Activated naive CD4-positive, alpha-beta T cell treated with anti-CD3 and anti-CD28 coated beads, Interleukin-2, amount 50 U/mL, for 72 hours (primary cell): ENCODE measurements at places on chromosomes 4 and X. TPM values are rescaled to one million over a fixed set of nuclear protein-coding genes. Genes with fewer than 3 reads are reported as not detected.

DNA sequence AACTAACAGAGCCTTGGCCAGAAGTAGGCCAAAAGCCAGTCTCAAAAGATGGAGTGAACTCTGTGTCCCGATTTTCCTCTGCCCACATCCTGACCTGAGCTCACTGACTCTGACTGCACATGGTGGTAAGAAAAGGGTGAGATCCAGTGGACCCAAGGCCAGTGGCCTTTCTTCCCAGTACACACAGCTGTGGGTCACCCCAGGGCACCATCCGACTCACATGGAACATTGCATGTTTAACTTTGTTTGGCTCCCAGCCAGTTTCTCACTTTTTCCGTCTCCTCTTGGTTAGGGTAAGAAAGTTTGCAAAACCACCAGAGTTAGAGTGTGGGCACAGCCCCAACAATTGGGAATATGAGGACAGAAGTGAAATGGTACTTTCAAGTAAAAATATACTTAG lies 69.8 kb downstream of the GAB1 start:
- peak; percentile 4 for DNase-seq

GRCh38 chr4:139438141-139438540 lies 15.8 kb upstream of the RAB33B start:
- no peak for DNase-seq

DNA sequence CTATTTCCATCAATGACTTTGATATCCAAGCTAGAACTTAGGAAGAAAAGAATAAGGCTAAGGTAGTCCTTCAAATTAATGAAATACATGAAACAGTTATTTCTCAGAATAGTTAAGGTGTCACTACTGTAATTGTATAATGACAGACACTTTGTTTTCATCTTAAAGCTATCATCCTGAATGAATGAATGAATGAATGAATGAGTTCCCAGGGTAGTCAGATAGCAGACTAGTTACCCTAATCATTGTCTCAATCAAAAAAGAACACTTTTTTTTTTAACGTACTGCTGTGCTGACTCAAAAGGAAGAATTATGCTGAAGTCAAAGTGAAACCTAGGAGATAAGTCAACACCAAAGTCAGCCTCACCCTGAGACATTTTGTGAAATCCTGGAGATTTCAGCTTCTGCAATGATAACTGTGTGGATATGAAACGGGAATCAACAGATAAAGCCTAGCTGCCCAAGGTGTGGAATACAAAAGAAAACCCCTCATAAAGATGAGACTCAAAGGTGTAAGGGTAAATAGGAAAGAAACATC lies 68.3 kb upstream of the CNKSR2 start:
- DNase-seq: no peak

DNA sequence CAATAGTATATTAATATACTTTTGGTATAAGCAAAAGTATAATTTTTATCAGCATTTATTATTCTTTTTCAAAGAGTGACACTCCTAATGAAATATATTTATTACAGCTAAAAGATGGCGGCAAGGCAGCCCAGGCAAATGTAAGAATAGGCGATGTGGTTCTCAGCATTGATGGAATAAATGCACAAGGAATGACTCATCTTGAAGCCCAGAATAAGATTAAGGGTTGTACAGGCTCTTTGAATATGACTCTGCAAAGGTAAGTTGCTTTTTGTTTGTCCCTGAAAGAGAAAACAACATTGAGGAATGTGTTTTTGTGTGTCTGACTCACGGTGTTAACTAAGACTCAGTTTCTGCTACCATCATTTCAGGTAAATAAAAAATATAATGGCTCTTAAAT lies 71.9 kb downstream of the PDLIM5 start:
- no peak for DNase-seq

DNA sequence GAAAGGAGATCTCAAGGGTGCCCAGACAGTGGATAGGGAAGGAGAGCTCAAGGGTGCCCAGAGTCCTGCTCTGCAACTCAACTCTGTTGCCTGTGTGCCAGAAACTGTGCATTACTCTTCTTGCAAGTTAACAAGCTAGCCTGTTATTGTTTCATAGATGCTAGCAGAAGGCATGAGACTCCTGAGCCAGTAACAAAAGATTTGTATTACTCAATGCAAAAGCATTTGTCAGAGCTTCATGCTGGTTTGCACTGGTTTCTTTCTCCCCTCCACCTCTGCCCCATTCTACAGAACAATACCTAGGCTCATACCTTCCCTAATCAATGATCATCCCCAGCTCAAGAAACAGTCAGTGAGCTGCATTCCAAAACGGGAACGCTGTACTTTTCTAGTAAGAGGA lies 124.5 kb upstream of the NEIL3 start:
- DNase-seq: no peak

GRCh38 chr4:150972592-150972991 lies 42.5 kb downstream of the LRBA start:
- DNase-seq: no peak

DNA sequence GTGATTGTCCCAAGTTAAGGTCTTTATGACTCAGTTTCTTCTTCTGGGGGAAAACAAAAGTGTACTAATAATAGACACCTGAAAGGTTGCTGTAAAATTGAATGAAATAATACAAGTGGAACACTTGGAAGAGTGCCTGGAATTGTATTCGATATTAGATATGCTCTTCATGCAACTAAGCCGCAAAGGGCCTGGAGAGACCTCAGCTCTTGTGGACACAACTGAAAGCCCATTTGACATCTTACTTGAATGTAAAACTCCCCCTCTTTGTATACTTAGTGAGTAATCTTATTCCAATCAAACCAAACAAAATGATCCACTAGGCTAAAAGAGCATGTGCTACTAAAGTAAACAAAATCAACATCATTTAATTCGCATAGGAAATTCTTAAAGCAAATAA lies 511 bp upstream of the MAP9 start:
- no peak for DNase-seq

DNA sequence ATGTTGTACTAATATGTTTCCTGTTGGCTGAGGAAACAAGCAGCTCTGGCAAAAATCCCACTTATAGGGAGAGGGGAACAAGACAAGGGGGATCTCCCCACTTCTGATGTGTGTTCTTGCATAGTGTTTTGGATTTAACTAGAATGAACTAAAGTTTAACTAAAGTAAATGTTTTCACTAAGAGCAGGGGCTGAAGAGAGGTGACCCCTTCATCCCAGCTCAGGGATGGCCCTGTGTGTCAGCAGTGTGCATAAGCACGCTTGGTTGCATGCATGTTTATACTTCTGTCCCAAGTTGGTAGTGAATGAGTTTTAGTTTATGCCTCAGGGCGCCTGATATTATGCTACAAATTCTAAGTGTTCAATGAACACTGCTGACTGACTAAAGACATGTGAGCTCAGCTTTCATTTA lies 169.4 kb downstream of the MGST2 start:
- no peak for DNase-seq

DNA sequence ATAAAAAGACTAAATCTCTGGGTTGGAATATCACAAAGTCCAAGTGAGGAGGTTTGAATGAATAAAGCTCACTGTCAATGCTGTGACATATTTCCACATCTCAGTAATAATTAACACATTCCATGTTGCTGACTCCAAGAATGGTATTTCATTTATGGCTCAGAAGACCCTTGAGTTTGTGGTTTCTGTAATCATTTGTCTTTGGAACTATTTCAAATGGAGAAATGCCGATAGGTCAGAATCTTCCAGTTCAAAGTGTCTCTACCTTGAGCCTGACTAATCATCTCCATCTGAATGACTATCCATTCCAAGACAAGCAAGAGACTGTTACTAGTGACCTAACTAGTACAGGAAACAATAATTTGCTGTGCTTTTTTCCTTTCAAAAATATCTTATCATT lies 24.2 kb upstream of the SLC2A9 start:
- no peak for DNase-seq

Gene FGF5
- not detected for total RNA-seq

Gene REELD1
- 0.16 TPM for total RNA-seq
